ENCODE measurements at places on chromosomes 16 and 17.

GRCh38 chr16:57178793-57179212 is 7.0 kb downstream of the PSME3IP1 start:
- DNase-seq: peak; percentile 10

- DNase-seq: no peak
Measured at GRCh38 chr17:73300392-73300791, 11.4 kb downstream of the CDC42EP4 start.

- DNase-seq: peak; percentile 45
Measured at GRCh38 chr17:18186627-18186982, 3.0 kb downstream of the ALKBH5 start.

DNA sequence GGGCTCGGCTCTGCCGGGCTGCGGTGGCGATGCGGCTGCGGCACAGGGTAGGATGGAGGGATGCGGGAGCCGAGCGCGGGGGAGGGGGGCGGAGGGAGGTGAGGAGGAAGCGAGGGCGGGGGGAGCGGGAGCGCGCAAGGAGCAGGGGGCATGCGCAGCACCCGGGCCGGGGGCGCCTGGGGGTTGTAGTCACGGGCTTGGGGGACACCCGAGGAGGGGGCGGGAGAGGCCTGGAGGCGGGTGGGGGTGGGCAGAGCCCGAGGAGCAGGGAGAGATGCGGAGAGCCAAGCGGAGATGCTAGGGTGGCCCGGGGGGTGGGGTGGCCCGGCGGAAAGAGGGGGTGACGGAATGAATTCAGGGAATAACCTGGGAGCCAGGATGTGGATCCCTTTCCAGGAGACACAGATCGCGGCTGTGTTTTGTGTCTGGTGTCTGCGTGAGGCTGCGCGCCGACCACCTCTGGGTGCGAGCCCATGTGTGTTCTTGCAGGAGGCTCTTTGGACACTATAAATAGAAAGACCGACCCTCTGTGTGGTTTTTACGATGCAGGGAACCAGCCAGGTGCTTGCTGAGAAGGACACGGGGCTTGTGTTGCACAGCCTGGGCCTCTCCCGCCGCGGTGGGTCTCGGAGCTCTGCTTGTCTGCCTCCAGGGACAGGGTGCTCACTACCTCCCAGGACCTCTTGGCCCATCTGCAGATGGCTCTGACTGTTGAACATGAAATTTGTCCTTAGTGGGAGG is at the start of gene STX1B:
STX1B (minus strand) TSS at position 54 of the 741 bp plus-strand sequence. CDS start 242 bp downstream, outside the sequence.
- DNase-seq: peak; percentile 96

GRCh38 chr16:65123396-65124211 is 1.7 kb upstream of the CDH11 start:
- peak; percentile 22 for DNase-seq

GRCh38 chr17:31431852-31432658 is 40.6 kb downstream of the RAB11FIP4 start:
- no peak for DNase-seq

- peak; percentile 56 for DNase-seq
Measured at GRCh38 chr16:74667255-74667700, 601 bp upstream of the RFWD3 start.

DNA sequence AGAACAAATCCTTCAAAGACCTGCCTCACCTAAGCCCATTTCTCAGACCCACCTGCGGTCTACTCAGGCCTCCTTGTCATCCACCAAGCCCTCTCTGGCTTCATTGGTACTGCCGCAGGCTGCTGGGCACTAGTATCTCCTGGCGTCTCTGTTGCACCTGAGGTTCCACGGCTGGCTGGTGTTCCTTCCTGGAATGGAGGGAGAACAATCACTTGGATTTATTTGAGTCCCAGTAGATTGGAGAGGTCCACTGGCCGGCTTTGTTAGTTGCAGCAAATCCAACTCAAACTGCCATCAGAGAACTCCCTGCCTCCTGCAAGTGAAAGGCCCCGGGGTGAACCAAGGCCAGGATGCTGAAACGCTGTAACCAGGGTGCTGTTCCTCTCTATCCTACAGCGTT is 15.3 kb downstream of the MIS12 start:
- no peak for DNase-seq

DNA sequence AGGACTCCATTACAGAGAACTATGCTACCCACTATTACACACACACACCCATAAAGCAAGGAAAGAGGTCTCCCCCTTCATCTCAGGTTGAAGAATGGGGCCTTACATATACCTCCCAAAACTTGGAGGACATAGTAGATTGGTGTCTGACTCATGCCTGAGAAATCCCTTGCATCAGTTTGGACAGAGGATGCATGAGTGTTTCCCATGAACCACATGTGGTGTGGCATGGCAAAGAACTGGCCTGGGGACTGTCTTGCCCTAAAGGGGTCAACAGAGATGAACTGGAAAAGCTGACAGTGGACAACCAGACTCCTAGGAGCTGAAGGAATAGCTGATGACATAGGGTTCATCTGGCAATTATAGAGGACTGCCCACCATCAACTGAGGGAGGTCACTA is 54.0 kb downstream of the DYNLRB2 start:
- no peak for DNase-seq

DNA sequence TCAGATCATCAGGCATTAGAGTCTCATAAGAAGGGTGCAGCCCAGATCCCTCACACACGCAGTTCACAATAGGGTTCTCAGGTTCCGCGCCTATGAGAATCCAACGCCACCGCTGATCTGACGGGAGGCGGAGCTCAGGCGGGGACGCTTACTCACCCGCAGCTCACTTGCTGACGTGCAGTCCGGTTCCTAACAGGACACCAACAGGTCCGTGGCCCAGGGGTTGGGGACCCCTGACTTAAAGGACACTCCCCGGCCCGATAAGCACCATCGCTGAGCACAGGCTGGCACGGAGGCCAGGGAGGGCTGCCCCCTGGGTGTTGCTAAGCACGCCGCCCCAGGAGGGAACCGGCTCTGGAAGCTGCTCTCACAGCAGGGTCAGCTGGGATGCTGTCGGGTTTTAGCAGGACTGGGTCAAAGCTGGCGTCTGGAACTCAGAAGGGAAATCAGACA is 30.1 kb upstream of the BAHCC1 start:
- DNase-seq: peak; percentile 13

DNA sequence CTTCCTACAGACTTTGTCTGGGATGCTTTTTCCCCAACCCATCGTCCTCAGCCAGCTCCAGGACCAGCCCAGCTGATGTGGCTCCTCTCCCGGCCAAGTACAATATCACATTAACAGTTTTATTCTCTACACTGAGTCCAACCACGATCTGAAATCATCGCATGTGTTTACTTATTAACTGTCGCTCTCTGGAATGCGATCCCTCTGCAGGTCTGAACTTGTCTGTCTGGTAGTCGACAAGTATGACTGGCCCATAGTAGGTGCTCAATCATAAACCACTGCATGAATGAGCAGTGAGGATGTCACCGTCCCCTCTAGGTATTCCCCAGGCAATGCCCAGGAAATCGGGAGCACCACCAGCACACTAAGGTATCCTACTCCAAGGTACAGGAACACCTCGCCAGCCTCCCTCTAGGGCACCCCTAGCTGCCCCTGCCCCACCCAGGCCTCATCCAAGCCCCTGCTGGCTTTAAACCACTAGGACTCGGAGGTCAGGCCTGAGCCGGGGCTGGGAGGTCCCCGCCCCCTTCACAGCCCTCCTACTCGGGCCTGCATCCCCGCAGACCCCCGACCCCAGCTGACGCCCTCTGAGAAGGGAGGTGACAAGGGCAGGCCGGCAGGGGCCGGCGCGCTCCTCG is 27.7 kb downstream of the RTN4RL1 start:
- DNase-seq: no peak

DNA sequence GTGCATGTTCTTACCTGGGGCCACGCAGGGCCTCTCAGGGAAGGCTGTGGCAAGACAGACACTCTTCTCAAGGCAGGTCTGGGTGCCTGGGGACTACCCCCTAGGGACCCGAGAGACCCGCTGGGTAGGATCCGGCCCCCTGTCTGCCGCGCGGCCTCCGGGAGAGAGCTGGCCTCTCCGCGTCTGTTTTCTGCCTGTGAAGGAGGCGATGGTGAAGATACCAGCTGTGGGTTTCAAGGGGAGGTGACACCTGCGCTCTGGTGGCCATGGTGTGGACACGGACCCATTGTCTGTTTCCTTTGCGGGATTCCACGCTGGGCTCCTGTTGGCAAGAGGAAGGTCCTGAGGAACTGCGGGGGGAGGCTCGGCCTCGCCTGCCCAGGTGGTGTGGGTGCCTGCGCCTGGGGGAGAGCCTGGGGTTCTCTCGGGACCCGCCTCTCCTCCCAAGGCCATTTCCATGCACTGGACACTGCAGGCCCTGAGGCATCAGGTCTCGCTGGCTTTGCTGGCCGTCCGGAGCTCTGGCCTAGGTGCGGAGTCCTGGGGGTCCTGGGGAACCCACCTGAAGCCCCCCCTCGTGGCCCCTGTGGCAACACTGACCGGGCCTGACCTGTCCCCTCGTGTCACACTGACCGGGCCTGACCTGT is 12.2 kb upstream of the METRNL start:
- DNase-seq: no peak

DNA sequence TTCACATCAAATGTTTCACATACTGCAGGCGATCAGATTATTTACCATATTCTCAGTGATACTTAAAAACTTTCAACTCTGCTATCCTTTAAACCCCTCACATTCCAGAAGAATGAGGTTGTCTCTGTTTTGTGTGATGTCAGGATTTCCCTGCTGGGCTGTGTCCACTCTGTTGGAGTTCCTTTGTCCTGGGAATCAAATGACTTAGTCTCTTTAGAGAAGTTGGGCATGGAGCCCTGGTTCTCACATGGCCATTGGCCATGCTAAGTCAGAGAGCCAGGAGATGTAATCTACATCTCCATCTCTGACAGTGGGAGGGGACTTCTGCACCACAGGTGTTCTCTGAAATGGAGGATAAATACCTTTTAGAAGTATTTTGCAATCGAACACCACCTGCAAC is 205.1 kb upstream of the MAF start:
- peak; percentile 19 for DNase-seq

GRCh38 chr16:4698321-4699045 is 5.1 kb downstream of the NUDT16L1 start:
- DNase-seq: no peak

DNA sequence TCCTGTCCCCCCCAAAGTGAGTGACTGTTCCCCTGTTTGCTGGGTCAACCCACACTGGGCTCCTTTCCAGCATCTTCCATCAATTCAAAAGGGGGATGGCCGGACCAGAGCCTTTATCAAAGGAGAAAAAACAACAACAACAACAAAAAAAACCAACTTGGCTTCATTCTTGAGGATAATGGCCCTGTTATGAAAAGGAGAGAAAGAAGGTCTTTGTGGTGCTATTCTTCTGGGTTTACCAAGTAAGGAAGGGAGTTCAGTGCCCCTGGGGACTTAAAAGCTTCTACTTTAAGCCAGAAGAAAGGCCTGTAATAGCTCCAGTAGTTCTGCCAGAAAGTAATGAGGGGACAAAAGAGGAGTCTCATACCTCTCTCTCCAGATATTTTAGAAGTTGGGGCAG is 71.5 kb downstream of the RGS9 start:
- DNase-seq: peak; percentile 38
